ENCODE measurements at places on chromosomes 5 and 9.

DNA sequence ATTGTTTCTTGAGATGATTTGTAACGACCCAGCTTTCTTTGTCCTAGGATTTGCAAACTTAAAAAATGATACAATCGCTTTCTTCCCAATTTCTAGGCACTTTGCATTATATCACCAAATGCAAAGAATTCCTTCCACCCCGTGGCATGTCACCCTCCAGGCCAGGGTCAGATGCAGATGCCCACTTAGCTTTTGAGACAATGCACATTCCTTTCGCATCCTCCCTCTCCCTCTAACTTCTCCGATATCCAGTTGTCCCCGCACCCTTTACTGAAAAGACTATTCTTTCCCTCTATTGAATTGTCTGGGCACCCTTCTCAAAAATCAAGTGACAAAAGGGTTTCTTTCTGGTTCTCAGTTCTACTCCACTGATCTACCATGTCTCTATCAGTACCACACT is 17.3 kb downstream of the RNF130 start:
- no peak for DNase-seq

GRCh38 chr9:35718721-35719511 is 13.1 kb downstream of the TLN1 start:
- no peak for DNase-seq

- DNase-seq: no peak
These were observed at the start of gene FBLL1 for GRCh38 chr5:168528521-168529373. Gene FBLL1 (plus strand): TSS chr5:168529305. CDS start chr5:168529505, 200 bp downstream.

- no peak for DNase-seq
These were observed at the start of gene NKD2 for GRCh38 chr5:1008451-1009358. Gene NKD2 (plus strand): TSS chr5:1008802. CDS start chr5:1009058, 256 bp downstream.

DNA sequence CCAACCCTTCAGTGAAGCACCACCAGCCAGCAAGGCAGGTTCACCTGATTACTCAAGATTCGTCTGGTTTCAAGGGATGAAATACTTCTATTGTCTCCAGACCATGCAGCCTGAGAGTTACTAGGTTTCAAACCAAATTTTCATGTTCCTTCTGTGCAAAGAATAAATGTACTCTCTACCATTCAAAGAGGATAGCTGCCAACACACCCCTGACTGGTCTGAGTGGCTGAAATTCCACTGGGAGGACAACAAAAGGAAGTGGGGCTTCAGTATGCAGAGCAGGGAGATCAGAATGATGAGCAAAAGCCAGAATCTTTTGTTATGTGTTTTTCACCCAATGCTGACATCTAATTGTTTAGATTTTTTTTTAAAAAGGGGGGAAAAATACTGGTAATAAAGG is 356.3 kb downstream of the BNC2 start:
- no peak for DNase-seq

DNA sequence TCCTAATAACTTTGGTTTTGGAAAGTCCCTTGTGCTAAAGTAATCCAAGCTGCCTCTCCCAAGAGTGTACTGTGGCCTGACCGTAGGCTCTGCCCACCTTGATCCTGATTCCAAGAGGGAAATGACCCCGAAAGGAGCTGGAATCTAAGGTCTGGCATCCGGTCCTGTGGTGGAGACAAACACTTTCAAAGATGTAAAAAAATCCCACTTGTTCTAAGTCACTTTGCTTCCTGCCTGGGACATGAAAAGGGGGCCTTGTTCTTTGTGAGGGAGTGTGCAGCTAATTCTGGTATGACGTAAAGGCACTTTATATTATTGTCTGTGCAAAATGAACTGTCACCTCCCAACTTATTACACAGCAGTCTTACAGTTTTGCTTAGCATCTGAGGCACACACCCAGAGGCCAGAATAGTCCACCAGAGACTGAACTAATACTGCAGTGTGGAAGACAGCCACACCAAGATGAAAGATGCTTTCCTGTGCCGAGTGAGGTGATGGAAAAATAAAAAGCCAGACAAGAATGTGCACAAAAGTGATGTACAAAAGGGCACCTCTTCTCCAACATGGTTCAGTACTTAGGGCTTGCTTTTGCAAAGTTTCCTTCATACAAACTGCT is 128.7 kb downstream of the SLC12A2 start:
- DNase-seq: no peak

DNA sequence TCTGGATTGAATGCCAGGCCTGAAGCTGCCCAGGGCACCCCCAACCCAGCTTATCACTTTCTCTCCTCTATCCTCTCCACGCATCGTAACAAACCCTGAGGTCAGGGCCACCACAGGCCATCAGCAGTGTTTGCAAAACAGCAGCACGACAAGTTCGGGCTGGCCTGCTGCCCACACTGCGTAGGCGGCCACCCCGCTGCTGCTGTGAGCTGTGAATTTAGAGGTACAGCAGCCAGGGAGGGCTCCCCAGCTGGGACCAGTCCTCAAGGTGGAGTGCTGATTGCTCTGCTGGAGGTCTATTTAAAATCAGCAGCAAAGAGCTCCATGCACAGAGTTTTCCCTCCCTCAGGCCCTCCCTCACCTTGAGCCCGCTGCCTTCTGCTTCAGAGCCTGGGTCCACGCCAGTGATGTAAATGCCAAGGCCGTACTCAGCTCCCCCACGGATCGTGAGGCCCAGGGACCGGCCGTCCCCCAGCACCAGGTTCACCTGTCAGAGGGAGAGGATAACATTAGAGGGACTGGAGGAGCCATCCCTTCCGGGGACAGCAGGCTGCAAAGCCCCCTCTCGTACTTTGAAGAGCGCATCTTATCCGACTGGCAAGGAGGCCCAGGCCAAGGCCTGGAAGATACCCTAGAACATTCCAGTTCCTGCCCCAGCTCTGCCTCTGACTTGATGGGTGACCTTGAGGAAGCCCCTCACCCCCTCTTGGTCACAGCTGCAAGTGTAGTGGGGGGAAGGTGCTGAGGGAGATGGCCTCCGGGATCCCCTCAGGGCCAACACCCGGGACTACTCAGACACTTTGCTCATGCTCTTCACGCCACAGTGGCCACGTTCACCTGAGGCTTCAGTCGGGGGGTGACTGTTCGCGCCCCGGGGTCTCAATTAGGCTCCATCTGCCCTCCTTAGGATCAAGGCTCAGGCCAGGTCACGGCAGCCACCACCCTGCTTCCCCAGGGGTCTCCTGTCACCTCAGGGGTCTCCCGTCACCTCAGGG is 39.1 kb downstream of the WHRN start:
- no peak for DNase-seq

Data from stimulated activated CD8-positive, alpha-beta memory T cell treated with anti-CD3 and anti-CD28 coated beads, Interleukin-4, amount 100 ng/mL, for 4 hours (primary cell).